ENCODE measurements at places on chromosomes 12 and 14. TPM values are rescaled to one million over a fixed set of nuclear protein-coding genes. Genes with fewer than 3 reads are reported as not detected.
A peak's percentile ranks its signal among the peaks of the same experiment; 100 is the strongest.

DNA sequence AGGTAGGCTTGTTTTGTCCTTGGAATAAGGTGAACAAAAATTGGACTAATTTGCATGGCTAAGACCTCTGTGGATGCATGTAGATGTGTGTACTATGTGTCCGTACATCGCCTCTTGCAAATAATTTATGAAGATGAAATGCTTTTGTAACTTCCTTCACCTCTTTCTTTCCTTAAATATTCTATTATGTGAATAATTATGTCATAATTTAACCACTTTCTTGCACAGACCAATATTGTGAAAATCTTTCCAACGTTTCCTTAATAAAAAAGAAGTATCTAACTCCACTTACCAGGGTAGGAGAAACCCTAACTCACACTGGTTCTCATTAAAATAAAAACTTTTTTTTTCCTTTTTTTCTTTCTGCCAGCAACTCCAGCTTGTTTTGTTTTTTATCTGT, 4.0 kb downstream of the NANOG start:
- DNase-seq: no peak

DNA sequence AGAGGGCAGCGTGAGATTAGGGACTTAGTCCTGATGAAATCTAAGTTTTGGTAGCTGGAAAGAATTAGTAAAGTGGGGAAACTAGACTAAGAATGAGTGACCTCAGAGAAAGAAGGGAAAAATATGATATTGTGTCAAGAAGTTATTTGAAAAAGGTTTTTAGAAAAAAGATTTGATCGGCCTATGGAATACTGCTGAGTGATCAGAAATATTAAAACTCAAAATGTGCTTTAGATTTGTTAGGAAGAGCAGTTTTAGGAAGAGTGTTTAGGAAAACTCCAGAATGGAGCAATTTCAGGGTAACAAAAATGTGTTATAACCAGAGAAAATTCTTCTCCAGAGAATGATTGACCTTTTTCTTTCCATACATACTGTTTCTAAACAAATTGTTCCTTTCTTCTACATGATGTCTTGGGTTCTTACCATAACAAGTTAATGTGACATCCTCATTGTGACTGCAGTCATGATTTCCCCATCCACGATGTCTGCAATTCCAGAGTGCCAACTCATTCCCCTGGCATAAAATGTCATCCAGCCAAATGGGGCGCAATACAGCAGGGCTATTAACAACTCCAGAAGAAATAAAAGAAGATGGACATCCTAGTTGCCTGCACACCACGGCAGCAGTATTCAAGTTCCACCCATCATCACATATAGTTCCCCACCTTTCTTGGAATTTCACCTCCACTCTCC, 11.8 kb downstream of the CD163L1 start:
- DNase-seq: no peak

The CLEC4C gene
- not detected for polyA plus RNA-seq

- DNase-seq: peak; percentile 33
Measured at GRCh38 chr14:56247495-56248200, 129.4 kb downstream of the PELI2 start.

DNA sequence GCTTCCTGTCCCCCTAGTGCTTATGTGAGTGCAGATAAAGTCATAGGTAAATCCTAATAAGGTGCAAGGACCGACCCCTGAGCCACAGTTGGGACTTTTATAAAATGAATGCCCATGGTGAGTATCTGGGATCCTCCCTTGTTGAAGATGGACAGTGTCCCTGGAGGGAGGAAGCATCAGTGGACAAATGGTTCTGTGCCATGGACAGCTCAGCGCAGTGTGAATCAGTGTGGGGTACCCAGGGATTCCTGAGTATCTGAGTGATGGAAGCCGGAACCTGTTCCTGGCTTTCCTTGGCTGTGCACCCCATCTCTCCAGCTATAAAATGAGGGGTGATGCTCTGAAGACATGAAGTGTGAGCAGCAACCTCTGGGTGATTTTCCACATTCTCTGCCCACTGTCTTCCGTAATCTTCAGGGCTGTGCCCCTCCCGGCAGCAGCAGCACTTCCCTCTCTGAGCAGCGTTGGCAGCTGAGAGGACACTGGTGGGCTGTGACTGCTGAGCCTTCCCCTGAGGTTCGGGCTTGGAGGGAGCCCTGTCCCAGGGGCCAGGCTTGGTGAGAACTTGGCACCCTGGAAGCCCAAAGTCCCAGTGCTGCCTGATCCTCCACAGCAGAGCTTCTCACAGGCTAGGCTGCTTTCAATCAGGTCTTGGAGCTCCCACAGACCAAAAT, 25.0 kb downstream of the VCPKMT start:
- no peak for DNase-seq

- no peak for DNase-seq
Measured at GRCh38 chr12:94401326-94401725, 58.3 kb downstream of the CEP83 start.

DNA sequence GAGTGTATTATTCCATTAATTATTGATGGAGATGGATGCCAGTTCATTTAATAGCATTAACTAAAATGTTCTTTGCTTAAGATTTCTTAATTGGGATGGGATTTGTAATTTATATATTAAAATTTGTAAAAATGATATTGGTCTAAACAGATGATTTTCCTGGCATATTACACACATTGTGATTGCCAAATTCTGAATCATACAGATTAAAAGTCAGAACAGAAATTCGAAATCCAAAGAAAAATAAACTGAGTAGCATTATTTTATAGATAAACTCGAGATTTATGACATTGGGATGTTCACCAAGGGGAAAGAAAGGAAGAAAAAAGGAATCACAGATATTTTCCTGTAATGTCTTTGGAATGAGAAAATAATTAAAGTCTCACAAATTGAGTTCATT, 481.1 kb downstream of the CCER1 start:
- no peak for DNase-seq

GRCh38 chr14:75566321-75566720, 12.1 kb upstream of the FLVCR2 start:
- no peak for DNase-seq

GRCh38 chr12:20588042-20588441, 107.1 kb upstream of the SLCO1C1 start:
- no peak for DNase-seq

The VRTN gene
- 68.5 TPM for polyA plus RNA-seq

The HVCN1 gene
- polyA plus RNA-seq: 10.1 TPM
